ENCODE measurements at places on chromosomes 6 and 20. TPM values are rescaled to one million over a fixed set of nuclear protein-coding genes. Genes with fewer than 3 reads are reported as not detected.

DNA sequence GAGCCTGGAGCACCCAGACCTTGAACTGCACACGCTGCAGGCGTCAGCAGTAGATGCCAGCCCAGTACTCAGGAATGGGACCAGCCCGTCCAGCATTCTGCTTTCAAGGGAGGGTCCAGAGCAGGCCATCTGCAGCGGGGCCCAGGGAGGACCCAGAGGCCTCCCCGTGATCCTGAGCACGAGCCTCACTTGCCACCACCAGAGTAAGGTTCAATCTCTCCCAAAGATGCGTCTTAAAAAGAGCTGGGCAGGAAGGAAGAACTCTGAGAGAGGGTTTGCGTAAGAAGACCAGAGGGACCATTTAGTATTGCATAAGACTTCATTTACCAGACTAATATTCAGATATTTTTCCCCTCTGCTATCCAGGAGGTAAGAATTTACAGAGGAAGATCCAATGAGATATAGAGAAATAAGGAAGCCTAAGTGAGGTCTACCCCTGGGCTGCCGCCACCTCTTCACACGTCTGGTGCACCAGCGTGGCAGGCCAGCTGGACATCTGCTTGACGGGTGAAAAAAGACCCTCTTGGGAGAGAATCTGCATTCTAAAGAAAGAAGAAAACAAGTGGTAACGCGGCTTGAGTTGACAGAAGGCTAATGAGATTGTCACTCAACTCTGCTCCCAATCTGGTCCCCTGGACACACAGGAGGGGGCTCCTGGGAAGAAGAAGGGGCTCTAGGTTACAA is 107.3 kb downstream of the PRND start:
- H3K27ac ChIP-seq, result no peak overlapping the region
- peaks cover 4% of the 10 kb centered on the region for H3K4me1 ChIP-seq
- H3K27me3 ChIP-seq, result peaks cover 7% of the 10 kb centered on the region
- DNase-seq, result no peak
- no peak overlapping the region for H3K4me3 ChIP-seq

DNA sequence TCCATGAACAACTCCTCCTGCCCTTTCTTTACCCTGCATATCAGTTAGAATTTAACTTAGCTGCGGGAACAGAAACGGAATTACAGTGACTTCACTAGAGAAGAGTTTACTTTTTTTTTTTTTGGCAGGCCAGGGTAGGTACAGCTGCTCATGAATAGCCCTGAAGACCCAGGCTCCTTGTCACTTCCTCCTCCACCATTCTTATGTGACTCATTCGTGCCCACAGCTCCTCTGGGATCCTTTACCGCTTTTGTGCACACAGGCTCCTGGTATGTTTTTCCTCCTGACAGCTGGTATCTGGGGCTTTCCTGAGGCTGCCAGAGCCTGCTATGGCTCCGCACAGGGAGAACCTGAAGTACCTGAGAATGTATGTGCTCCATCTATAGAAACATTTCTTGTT is 3.9 kb upstream of the KCNS1 start:
- DNase-seq, result no peak
- H3K36me3 ChIP-seq, result no peaks in the 10 kb centered on the region
- no peak overlapping the region for H3K27ac ChIP-seq
- no peak overlapping the region for H3K4me3 ChIP-seq
- peaks cover 31% of the 10 kb centered on the region for H3K27me3 ChIP-seq

GRCh38 chr6:142945446-142946180 is 637 bp upstream of the HIVEP2 start:
- peaks cover 3% of the 10 kb centered on the region for H3K27me3 ChIP-seq
- peaks cover 46% of the 10 kb centered on the region for H3K4me1 ChIP-seq
- peaks cover 5% of the 10 kb centered on the region for H3K36me3 ChIP-seq
- peak overlapping the region; percentile 97 for H3K27ac ChIP-seq

- H3K4me1 ChIP-seq, result peaks cover 3% of the 10 kb centered on the region
- H3K27me3 ChIP-seq, result no peaks in the 10 kb centered on the region
- H3K27ac ChIP-seq, result no peak overlapping the region
- no peak overlapping the region for H3K4me3 ChIP-seq
These were observed 88.4 kb downstream of the MYB start for GRCh38 chr6:135269481-135269891.

GRCh38 chr6:71900642-71901041 is 14.3 kb downstream of the RIMS1 start:
- no peak overlapping the region for H3K4me3 ChIP-seq
- no peaks in the 10 kb centered on the region for H3K36me3 ChIP-seq
- no peaks in the 10 kb centered on the region for H3K4me1 ChIP-seq
- no peak overlapping the region for H3K27ac ChIP-seq

DNA sequence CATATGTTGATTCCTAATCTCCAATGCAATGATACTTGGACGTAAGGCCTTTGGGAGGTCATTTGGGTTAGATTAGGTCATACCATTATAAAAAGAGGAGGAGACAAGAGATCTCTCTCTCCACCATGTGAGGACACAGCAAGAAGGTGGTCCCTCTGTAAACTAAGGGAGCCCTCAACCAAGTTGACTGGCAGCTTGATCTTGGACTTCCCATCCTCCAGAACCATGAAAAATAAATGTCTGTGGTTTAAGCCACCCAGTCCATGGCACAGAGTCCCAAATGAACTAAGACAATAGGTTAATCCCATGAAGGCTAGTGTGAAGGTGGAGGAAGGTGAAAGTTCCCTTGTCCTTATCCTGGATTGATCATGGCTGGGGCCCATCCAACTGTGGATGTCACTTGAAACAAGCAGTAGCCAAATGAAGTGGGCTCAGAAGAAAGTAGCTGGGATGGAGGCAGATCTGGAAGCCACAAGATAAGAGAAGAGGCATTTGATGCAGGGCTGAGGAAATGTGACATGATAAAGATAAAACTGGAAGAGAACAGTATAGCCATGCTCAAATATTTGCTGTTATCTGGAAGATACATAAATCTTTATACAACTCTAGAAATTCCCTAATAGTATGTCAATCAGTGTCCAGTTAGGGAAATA is 99.9 kb downstream of the BANF2 start:
- no peak overlapping the region for H3K4me3 ChIP-seq
- no peaks in the 10 kb centered on the region for H3K36me3 ChIP-seq
- no peaks in the 10 kb centered on the region for H3K4me1 ChIP-seq
- H3K27ac ChIP-seq, result no peak overlapping the region
- no peak for DNase-seq

GRCh38 chr20:32969356-32970114 is 34.7 kb downstream of the SUN5 start:
- no peak overlapping the region for H3K4me3 ChIP-seq
- no peaks in the 10 kb centered on the region for H3K27me3 ChIP-seq
- peak overlapping the region; percentile 82 for H3K27ac ChIP-seq
- no peaks in the 10 kb centered on the region for H3K36me3 ChIP-seq
- peak; percentile 55 for DNase-seq

GRCh38 chr20:38581013-38581412 is at the start of gene ADIG:
Gene ADIG, plus strand, starts transcription at chr20:38581197. Its CDS starts 54 bp downstream, at chr20:38581251.
- peaks cover 8% of the 10 kb centered on the region for H3K36me3 ChIP-seq
- H3K27me3 ChIP-seq, result peaks cover 2% of the 10 kb centered on the region
- H3K27ac ChIP-seq, result no peak within 1 kb of the TSS
- DNase-seq, result no peak
- no peaks in the 10 kb centered on the region for H3K4me1 ChIP-seq

GRCh38 chr20:15039088-15039752 is 701.8 kb upstream of the FLRT3 start:
- no peaks in the 10 kb centered on the region for H3K36me3 ChIP-seq
- H3K4me3 ChIP-seq, result no peak overlapping the region
- no peak overlapping the region for H3K27ac ChIP-seq
- H3K27me3 ChIP-seq, result no peaks in the 10 kb centered on the region
- DNase-seq, result no peak

GRCh38 chr6:131173680-131174079 is 38.4 kb downstream of the AKAP7 start:
- DNase-seq, result no peak
- H3K27ac ChIP-seq, result no peak overlapping the region
- H3K4me1 ChIP-seq, result no peaks in the 10 kb centered on the region

DNA sequence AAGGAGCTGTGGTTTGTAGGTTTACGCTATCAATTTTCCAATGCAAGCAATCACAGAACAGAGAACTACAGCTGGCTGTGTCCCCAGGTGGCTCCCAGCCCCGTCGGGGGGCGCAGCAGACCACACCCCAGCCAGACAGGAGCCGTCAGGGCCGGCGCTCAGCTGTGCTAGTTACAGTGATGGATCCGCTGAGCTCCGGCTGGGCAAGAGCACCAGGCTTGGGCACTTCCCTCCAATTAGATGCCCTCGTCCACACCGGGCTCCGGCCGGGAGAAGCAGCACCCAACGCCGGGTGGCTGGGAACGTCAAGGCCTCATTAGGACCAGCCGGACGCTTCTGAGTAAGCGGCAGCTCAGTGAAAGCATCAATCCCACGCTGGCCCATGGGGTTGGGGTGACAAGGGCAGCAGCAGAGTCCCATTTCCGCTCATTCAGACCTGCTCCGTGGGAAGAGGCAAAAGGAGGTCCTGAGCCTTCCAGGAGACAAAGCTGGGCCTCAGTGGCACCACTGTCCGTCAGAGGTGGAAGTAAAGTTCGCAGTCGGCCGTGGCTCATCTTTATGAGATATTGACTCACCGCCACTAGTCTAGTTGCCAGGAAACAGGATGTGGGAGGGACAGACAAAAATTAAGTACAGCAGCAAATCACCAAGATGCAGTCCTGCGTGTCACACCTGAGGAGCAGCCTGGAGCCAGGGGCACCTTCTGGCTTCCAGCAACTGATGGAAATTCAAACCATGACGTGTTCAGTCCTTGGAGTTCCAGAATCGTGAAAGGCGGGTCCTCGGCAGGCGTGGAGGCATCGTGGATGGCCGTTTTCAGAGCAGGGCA is 164.1 kb downstream of the TAF4 start:
- H3K27ac ChIP-seq, result no peak overlapping the region
- no peaks in the 10 kb centered on the region for H3K36me3 ChIP-seq
- H3K4me3 ChIP-seq, result no peak overlapping the region
- no peak for DNase-seq
- no peaks in the 10 kb centered on the region for H3K27me3 ChIP-seq

DNA sequence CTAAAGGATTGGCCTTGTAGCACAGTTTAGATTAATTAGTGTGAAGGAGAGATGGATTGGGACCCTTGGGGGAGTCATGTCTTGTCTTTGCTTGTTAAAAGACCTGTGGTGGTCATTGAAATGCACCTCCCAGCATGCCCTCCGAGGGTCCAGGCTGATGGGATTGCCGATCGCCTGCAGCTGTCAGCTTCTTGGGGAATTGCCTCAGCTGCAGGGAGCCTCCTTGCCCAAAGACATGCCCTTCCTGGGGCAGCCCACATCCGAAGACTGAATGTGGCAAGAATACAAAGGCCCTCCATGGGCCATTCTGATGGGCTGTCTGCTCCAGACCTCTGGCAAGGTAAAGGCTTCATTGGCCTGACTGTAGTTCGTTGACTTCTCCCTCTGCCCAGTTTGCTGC is 150.7 kb downstream of the FARS2 start:
- no peak overlapping the region for H3K27ac ChIP-seq
- H3K4me3 ChIP-seq, result no peak overlapping the region
- no peaks in the 10 kb centered on the region for H3K4me1 ChIP-seq
- H3K27me3 ChIP-seq, result no peaks in the 10 kb centered on the region
- H3K36me3 ChIP-seq, result peaks cover 3% of the 10 kb centered on the region

DNA sequence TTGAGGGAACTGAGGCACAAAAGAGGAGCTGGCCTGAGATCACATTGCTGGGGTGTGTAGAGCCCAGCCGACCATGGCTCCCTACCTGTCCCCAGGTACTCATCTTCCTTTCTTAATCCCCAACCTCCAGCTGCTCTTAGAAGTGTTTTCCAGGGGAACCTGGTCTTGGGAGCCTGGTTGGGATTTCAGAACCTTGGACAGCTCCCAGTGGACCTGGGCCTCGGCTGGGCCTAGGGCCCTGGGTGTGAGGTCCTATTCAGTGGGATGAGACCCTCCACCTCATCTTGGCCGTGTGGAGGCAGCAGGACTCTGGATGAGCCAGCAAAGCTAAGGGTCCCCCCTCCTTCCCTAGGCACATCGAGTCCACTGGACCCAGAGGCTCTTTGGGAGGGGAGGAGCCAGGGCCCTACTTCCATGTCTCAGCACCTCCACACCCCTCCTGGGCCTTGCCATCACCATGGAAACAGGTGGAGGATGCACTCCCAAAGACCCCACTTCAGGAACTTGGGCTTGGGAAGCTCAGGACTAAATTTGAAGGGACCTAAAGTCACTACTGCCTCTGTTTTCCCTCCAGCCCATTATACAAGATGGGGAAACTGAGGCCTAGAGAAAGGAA is 38.5 kb downstream of the DLGAP4 start:
- no peak overlapping the region for H3K27ac ChIP-seq
- no peaks in the 10 kb centered on the region for H3K36me3 ChIP-seq
- no peak overlapping the region for H3K4me3 ChIP-seq
- H3K4me1 ChIP-seq, result no peaks in the 10 kb centered on the region
- DNase-seq, result peak; percentile 80

DNA sequence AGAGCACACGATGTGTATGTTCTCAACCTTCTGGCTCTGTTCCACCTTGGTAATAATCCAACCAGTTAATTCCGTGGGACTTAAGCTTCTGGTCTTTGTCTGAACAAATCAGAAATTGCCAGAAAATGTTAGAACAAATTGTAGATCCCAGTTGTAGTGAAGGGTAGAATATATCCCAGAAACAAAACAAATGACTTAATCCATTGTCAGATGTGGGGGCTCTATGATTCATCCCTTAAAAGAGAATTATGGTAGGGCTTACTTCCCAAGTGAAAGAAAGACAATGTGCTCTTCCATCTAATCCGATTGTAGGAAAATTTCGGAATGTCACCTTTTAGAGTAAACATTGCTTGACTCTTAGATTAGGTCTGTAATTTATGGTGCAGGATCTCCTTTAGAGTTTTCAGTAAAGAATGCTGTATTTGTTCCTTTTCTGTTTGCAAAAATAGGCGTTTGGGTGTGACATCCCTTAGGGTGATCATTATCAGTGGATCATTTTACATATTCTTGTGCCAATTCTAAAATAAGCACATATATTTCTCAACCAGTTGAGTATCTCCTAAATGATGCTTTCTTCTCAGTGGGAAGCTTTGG is 234.5 kb upstream of the ZNF217 start:
- H3K27me3 ChIP-seq, result no peaks in the 10 kb centered on the region
- peak overlapping the region; percentile 96 for H3K27ac ChIP-seq
- H3K36me3 ChIP-seq, result peaks cover 4% of the 10 kb centered on the region
- no peak for DNase-seq
- peak overlapping the region; percentile 91 for H3K4me3 ChIP-seq
- peaks cover 46% of the 10 kb centered on the region for H3K4me1 ChIP-seq

- no peak overlapping the region for H3K4me3 ChIP-seq
- peaks cover 27% of the 10 kb centered on the region for H3K27me3 ChIP-seq
- H3K36me3 ChIP-seq, result no peaks in the 10 kb centered on the region
- no peak for DNase-seq
- H3K4me1 ChIP-seq, result no peaks in the 10 kb centered on the region
These were observed 247.6 kb downstream of the MYLK4 start for GRCh38 chr6:2502998-2503674.

GRCh38 chr6:125751334-125751916 is 2.0 kb downstream of the HEY2 start:
- peaks cover 27% of the 10 kb centered on the region for H3K4me1 ChIP-seq
- DNase-seq, result no peak
- H3K27me3 ChIP-seq, result peaks cover 74% of the 10 kb centered on the region
- H3K27ac ChIP-seq, result no peak overlapping the region
- peaks cover 6% of the 10 kb centered on the region for H3K36me3 ChIP-seq

GRCh38 chr20:4947817-4948559 is 53.3 kb downstream of the SLC23A2 start:
- H3K36me3 ChIP-seq, result peaks cover 25% of the 10 kb centered on the region
- no peak overlapping the region for H3K4me3 ChIP-seq
- no peaks in the 10 kb centered on the region for H3K27me3 ChIP-seq

Gene CHMP4B
- total RNA-seq, result 95.6 TPM

Gene THBD
- not detected for total RNA-seq

Gene SYNGAP1
- 44.6 TPM for total RNA-seq

Gene ZBTB46
- 1.0 TPM for total RNA-seq

Gene GFOD1
- 10.2 TPM for total RNA-seq

Gene CST2
- total RNA-seq, result not detected

Gene FHL5
- total RNA-seq, result not detected

Gene TMEM14A
- total RNA-seq, result 12.7 TPM

Gene TGM3
- total RNA-seq, result not detected

Gene HTR1B
- total RNA-seq, result not detected

Gene FOXF2
- total RNA-seq, result not detected

Gene C6orf15
- total RNA-seq, result not detected

Gene DEFB129
- not detected for total RNA-seq
